ENCODE measurements at places on chromosomes 12 and 14.
A peak's percentile ranks its signal among the peaks of the same experiment; 100 is the strongest.

DNA sequence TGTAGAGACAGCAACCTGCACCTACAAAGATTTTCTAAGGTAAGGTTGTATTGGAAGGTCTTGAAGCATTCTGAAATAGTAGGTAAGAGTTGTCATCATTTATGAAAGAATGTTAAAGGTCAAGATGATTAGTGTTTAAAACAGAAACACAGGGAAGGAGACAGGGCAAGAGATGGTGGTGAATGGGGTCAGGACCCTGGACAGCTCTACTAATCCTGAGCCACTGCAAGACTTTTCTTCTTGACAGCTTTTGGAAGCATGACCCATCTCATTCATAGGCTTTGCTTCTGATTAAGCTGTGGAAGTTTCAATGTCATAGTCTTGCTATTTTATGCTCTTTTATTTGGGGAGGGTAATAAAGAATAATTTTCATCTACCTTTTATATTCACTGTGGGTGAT lies 75.5 kb upstream of the CAND1 start:
- DNase-seq = no peak

GRCh38 chr14:78633752-78634151 lies 463.6 kb downstream of the NRXN3 start:
- DNase-seq = no peak

DNA sequence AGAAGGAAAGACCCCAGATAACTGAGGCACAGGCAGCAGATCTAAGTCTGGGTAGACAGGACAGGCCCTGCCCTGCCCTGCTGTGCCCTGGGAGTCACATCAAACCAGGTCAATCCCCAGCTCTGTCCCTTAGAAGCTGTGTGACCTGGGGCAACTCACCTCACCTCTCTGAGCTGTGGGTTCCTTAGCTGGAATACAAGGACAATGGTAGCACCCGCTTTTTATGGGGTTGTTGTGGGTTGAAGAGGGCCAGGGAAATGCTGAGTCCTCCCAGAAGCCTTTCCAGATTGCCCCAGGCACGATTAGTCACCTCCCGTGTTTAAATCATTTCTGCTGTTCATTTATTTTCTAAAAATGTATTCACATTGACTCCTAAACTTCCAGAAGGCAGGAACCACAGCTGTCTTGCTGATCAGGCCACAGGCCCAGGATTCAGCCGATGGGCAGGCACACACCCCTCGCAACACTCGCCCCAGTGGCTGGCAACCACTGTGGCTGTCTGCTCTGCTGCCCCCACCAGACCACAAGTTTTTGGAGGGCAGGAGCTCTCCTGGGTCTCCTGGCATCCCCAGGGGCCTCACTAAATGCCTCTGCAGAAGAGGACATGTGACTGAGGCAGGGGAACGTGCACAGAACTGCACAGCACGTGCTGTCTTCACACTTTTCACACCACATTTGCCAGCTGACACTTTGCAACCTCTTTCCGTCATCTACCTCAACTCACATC lies 3.0 kb downstream of the SELPLG start:
- no peak for DNase-seq

DNA sequence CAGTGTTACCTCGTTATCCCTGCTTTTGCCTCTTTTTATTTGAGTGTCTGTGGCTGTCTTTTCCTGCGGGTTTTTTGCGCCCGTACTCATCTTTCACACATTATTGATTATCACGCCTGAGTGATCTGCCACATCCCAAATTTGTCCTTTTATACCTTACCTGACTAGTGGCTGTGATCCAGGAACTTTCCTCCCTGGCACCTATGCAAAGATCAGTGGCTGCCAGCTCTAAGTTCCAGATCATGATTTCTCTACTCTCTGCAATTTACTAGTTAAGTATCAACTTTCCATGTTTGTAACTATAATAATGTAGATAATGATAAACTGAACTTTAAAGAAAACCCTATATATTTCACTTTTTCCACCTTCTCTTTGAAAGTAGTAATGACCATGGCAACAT lies 36.9 kb downstream of the PLEKHA5 start:
- DNase-seq = no peak

DNA sequence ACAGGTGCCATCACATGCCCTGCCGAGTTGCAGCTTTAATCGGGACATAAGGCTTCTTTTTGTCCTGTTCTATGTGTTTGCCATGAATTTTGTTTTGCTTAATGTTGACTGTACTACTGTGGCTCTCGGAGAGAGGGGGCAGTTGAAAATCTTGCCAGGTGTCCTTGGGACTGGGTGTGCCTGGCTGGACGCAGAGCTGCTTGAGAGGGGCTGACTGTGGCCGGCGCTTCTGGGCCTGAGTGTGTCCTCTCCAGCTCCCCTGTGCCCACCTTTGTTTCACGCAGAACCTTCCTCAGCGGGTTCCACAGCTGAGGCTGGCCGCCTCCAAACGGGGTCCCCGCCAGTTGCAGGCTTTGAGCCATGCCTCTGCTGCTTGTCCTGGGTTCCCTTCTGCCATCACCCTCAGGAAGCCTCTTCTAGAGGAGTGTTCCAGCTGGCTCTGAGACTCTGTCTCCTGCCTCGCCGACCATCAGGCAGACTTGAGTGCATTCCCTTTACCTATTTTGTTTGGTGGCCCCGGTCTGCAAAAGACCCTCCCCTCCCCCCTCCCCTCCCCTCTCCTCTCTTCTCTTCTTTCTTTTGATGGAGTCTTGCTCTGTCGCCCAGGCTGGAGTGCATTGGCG lies 49.7 kb downstream of the DDX51 start:
- DNase-seq = no peak

- DNase-seq = peak; percentile 28
Measured at GRCh38 chr14:58239244-58240195, 5.1 kb upstream of the PSMA3 start.

GRCh38 chr12:112012775-112013600 lies at the start of the genes ERP29 and TMEM116:
Gene ERP29, plus strand, starts transcription at chr12:112013426. Its CDS starts 40 bp downstream, at chr12:112013466.
Gene TMEM116, minus strand, starts transcription at chr12:112013165. Its CDS starts 7,895 bp downstream, at chr12:112005270.
- DNase-seq = peak; percentile 88

DNA sequence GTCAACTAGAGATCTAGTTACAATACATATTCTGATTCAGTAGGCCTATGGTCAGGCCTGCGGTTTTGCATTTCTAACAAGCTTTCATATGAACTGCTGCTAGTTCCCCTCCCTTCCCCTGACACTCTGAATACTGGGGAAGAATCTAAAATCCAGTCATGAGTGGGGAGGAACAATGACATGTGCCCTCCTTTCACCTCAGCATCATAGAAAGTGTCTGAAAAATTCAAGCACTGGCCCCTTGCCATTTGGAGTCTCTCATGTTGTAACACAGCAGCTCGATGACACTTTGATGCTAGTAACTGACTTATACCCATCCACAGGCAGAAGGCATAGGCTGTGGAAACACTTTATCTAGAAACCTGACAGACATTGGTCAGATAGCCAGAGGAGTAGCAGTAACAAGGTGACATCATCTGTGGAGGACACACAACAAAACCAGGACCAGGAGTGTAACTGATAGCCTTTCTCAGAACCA lies 161.9 kb upstream of the RASSF8 start:
- DNase-seq = no peak

GRCh38 chr12:29023436-29024076 lies 125.5 kb upstream of the FAR2 start:
- DNase-seq = no peak

DNA sequence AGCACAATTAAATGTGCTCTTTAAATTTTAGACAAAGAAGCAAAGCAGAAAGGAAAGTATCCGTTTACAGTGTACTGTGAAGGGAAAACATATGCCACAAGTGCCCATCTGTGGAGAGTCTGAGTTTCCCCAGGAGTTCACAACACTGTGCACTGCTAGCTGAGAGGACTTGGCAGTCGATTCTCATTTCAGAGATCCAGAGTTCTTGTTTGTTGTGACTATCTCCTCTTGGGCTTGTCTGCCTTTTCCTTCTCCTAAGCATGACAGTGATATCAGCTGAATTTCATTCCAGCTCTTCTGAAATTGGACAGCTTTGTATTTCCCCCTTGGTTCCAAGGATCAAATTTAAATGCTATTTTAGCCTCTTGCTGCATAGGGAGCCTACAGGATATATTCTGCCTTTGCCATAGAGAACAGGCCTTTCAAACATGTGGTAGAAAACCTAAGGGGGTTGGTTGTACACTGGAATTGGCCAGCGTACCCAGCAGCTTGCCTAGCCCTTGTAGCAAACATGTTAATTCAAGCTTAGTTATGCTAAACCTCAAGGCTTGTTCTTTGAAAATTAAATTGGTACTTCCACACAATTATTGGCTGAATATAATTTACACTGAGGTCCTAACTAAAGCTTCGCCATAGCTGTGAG lies 259.2 kb upstream of the NOVA1 start:
- DNase-seq = no peak

GRCh38 chr12:2958432-2959191 lies 585 bp upstream of the TEAD4 start:
- no peak for DNase-seq

DNA sequence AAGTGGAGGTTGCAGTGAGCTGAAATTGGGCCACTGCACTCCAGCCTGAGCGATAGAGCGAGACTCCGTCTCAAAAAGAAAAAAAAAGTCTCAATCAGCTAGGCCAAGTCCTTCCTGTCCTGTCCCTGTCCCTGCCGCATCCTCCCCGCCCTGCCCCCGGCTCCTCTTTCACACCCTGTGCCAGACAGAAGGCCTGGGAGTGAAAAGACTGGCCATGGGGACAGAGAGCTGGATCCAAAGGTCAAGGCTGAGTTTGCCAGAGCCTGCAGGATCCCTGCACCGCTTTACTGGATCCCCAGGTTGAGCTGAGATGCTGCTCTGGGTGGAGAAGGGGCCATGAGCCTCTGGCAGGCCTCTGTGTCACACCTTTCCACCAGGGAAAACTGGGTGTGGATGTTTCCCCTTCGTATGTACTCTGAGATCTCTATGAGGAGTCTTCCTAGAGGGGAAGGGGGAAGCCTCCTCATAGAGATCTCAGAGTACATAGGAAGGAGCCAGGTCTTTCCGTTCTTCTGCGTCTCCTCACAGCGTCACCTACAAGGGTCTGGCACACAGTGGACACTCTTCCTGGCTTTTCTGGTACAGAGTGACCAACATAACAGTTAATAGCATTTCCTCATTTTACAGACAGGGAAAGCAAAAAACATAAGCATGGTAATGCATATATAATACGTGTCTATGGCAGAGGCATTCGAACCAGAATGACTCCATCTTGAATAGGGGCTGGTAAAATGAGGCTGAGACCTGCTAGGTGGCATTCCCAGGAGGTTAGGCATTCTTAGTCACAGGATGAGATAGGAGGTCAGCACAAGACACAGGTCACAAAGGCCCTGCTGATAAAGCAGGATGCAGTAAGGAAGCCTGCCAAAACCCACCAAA lies 35.1 kb downstream of the NINJ2 start:
- DNase-seq = no peak

DNA sequence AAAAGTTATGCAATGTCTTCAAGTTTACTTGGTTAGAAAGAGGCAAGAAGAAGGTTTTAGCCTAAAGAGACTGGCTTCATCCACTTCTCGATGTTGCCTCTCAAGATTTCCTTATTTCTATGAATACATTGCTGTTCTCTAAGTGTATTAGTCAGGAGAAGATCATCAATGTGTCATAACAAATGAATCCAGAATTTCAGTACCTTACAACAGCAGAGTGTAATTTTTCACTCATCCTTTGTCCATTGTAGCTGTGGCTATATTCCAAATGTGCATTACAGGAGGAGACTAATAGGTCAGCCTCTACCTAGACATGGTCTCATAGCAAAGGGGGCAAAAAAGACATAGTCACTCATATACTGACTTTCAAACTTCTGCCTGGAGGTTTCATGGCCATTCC lies 579.1 kb downstream of the PRKD1 start:
- DNase-seq = no peak

GRCh38 chr14:62655166-62655565 lies 390.1 kb downstream of the KCNH5 start:
- no peak for DNase-seq

GRCh38 chr14:72547999-72548398 lies 345.9 kb downstream of the DPF3 start:
- DNase-seq = no peak

- DNase-seq = no peak
Measured at GRCh38 chr14:104554088-104554607, 25.4 kb upstream of the C14orf180 start.

- no peak for DNase-seq
Measured at GRCh38 chr12:50088577-50089335, 3.6 kb downstream of the SMARCD1 start.

DNA sequence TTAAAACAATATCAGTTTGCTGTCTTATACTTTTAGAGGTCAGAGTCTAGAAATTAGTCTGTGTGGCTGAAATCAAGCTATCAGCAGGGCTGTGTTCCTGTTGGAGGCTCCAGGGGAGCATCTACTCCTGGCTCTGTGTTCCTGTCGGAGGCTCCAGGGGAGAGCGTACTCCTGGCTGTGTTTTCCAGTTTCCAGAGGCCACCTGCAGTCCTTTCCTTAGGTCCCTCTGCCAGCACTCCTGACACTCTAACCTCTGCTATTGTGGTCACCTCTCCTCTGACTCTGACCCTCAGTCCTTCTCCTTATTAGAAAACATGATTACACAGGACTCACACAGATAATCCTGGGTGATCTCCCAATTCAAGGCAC lies 1140.7 kb upstream of the TMEM132C start:
- DNase-seq = no peak

GRCh38 chr12:132833341-132833740 lies 4.7 kb upstream of the GOLGA3 start:
- DNase-seq = no peak

DNA sequence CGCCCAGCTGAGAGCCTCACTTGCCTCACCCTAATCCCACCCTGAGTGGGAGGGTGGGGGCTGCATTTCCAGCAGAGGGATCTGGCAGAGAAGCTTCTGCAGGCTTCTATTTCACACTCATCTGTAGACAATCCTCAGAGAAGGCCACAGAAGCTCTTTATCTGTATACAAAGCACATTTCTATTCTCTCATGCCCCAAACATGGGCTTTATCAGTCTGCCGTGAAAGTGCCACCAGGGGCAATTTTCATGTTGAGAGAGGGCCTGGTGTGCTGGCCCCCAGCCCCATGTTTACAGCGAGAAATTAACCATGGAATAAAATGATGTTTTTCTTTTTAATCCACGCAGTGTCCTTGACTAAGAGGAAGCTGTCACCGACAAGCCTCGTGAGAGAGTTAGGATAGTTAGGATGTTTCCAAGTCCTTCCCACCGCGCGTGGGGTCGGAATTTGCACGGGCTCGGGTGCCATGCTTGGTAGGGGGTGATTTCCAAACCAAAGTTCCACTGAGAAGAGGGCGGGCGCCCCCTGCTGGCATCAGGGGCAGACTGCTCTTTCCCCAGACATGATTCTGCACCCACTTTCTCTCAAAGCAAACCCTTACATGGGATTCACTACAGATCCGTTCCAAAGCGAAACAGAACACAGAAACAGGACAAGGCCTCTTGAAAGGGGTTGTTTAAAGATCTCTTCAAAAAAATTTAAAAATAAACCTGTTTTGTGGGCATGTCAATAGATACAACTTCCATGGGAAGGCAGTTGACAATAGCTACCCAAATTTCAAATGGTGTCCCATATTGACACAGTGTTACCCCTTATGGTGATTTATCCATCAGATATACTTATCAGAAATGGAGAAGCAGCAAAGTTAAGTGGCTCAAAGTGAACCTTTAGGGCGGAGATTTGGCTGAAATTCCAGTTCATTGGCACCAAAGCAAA lies 19.4 kb downstream of the BDKRB1 start:
- peak; percentile 22 for DNase-seq

- DNase-seq = no peak
Measured at GRCh38 chr14:52834440-52834842, 43.0 kb upstream of the GNPNAT1 start.

GRCh38 chr14:55897031-55897430 lies 221.2 kb upstream of the PELI2 start:
- DNase-seq = no peak

All from Panc1 (cell line).